ENCODE measurements at places on chromosomes 13 and 19.
A peak's percentile ranks its signal among the peaks of the same experiment; 100 is the strongest.

GRCh38 chr13:51435002-51435578 lies 17.7 kb downstream of the INTS6 start:
- no peak for DNase-seq

- DNase-seq: no peak
Measured at GRCh38 chr13:41751277-41751676, 209.6 kb downstream of the VWA8 start.

DNA sequence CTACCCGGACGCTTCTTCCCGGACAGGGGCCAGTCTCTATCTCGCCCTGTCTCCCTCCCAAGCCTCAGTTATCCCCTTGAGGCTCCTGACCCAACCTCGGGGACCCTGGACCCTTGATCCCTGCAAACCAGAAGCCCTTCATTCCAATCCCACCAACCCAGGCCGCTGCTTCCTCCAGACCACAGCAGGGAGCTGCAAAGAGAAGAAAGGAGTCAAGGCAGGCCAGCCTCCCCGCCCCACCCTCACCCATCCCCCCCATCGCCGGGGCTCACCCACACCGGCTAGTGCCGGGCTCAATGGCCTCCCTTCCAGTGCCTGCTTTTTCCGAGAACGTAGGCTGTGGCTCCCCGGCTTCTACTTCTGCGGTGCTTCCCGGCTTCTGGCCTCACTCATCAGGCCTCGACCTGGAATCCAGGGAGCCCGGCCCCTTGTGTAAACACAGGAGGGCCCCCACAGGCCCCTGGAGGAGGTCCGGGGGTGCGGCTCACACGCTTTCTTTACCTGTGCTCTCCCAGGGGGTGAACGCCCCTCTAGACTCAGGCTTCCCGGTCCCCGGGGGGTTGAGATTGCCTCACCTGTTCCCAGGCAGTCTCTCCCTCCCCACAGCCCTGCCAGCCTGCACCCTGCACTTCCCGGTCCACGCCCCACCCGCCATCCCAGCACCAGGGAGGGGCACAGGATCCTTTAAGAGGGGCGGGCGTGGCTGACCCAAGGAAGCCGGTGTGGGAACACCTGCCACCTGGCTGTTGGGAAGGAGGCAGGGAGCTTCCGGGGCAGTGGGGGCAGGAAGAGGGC lies at the start of gene FAM83E:
FAM83E (minus strand) TSS at position 641 of the 795 bp plus-strand sequence. CDS start 1,704 bp downstream, outside the sequence.
- DNase-seq: peak; percentile 95

GRCh38 chr13:30824651-30825050 lies 81.4 kb upstream of the MEDAG start:
- DNase-seq: no peak

DNA sequence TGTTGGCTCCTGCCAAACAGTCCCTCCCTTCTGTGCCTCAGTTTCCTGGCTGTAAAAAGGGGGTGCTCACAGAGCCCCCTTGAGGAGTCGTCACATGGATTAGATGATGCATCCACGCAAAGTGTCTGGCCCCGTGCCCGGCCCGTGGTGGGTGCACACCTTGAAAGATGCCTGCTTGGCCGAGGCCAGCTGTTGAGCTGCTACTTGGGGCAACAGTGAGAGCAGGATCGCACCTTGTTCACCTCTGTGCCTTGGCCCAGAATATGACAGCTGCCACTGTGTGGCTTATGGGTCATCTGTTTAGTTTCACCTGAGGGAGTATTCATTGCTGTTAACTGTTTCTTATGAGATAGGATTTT lies 17.7 kb downstream of the CRTC1 start:
- no peak for DNase-seq

DNA sequence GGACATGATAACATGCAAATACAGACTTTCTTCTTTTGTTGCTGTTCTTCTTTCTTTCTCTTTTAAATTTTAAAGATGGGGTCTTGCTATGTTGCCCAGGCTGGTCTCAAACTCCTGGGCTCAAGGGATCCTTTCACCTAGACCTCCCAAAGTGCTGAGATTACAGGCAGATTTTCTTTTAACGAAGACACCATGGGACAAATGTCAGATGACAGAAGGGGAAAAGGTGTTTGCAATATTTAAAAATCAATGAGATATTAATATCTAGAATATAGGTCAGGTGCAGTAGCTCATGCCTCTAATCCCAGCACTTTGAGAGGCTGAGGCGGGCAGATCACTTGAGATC lies 3.7 kb upstream of the RYR1 start:
- DNase-seq: no peak

DNA sequence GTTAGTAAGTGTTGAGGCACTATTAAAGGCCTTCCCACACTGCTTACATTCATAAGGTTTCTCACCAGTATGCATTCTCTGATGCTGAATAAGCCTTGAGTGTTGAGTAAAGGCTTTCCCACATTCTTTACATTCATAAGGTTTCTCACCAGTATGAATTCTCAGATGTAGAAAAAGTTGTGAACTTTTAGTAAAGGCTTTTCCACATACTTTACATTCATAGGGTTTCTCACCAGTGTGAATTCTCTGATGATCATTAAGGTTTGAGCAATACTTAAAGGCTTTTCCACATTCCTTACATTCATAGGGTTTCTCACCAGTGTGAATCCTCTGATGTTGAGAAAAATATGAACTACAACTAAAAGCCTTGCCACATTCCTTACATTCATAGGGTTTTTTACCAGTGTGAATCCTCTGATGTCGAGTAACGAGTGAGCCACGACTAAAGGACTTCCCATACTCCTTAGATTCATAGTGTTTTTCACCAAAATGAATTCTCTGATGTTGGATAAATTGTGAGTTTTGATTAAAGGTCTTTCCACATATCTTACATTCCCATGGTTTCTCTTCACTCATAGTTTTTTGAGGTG lies 24.2 kb downstream of the ZNF829 start:
- DNase-seq: no peak

DNA sequence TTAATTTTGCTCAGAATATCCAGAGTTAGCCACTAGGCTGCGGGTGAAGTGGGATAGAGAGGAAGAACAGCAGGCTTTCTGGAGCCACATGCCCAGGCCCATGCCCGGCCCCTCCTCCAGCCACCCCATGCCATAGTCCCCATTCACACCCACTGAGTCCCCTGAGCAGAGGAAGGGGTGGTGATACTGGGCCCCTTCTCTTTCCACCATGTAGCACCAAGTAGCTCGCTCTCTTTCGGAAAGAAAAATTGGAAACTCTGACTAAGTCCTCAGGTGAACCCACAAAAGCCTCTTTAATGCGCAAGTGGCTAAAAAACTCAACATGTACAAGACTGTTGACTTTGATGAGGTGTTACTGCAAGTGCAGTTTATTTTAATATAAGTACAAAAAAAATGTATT lies 76.7 kb upstream of the GPR183 start:
- no peak for DNase-seq

GRCh38 chr13:80196756-80197155 lies 144.2 kb downstream of the SPRY2 start:
- no peak for DNase-seq

DNA sequence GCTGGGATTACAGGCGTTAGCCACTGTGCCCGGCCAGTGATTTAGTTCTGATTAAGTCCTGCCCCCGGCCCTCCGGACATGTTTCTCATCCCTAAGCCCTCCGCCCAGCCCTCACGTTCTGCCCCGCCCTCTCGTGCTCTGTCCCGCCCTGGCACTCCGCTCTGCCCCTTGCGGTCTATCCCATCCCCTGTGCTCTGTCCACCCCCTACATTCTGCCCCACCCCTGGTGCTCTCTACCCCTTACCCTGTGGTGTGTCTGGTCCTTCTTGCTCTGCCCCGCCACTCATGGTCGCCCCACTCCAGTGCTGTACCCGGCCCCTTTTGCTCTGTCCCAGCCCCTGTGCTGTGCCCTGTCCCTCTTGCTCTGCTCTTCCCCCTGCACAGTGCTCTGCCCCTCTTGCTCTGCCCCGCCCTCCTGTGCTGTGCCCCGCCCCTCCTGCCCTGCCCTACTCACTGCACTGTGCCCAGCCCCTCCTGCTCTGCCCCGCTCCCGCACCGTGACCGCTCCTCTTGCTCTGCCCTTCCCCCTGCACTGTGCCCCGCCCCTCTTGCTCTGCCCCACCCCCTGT lies 3.0 kb downstream of the GTPBP3 start:
- DNase-seq: no peak

DNA sequence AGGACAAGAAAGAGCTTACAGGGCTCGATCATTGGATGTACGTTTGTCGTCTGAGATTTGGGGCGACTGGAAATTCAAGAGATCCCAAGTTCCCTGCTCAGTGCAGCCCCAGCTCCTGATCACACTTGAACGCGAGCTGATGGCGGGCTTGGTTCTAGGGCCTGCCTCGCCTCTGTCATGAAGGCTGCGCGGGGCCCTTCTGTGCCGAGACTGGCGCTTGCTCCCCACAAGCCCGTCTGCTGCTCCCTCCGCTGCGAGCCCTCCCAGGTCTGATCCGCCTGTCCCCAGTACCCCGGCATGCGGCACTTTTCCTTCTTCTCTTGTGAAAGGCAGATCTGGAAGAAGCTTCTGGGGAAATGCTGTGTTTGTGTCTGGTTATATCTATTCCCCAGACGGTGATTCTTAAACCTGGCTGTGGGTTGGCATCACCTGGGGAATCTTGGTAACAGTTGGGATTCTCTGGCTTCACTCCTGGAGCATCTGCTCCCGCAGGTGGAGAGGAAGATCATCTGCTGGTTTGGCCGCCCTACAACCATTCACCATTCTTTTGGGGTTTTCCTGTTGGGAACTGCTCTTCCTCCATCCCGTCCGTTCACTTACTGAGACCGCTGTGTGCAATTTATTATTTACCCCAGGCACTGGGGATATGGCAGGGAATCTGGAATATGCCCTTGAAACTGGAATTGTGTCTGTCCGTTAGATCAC lies 43.6 kb downstream of the SIPA1L3 start:
- no peak for DNase-seq

DNA sequence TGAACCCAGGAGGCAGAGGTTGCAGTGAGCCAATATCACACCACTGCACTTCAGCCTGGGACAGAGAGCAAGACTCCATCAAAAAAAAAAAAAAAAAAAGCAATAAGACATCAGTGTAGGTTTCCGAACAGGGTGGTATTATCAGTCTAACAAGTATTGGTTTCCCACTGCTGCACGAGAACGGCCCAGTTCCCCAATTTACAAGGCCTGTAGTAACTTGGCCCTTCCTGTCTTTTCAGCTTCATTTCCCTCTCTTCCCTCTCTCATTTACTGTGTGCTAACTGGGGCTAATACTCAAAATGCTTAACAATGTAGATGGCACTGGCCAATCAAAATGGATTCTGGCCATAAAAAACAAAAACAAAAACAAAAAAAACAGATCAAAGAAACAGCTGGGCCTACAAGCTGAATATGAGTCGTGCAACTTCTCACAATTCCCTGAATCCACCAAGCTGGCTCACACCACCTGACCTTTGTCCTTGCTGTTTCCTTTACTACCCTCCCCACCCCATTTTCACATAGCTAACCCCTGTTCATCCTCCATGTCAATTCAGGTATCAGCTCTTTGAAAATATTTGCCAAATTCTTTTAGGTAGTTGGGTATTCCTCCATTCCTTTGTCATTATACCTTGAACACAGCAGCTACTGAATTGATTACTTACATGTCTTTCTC lies 2.4 kb downstream of the TEX101 start:
- no peak for DNase-seq

DNA sequence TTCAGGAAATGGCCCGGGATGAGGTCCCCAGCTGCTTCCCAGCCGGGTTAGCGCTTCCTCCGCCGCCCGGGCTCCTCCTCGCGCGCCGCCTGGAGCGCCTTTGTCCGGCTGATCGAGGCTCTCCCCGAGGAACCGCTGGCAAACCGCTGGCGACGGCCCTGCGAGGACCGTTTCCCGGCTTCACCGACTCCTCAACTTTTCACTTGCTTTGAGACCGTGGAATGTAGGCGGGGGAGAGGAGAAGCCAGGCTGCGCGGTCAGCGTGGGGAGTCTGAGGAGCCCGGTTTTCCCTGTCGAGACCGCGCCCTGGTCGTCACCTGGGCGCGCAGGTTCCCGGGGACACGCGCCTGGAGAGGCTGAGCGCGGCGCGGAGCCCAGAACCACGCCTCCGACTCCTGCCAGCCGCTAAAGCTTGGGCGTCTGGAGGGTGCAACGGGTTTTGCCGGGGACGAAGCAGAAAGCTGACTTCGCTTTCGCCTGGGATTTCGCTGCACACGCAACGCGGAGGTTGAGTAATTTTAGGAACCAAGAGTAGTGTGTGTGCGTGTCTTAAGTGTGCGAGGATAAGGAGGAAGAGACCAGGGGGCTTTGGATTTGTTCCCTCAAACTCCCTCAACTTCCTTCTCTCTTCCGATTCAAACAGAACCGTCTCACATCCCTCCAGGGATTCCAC lies 7.3 kb upstream of the DGKH start:
- DNase-seq: peak; percentile 55

GRCh38 chr13:64709079-64709478 lies 2521.1 kb downstream of the PCDH9 start:
- DNase-seq: no peak

DNA sequence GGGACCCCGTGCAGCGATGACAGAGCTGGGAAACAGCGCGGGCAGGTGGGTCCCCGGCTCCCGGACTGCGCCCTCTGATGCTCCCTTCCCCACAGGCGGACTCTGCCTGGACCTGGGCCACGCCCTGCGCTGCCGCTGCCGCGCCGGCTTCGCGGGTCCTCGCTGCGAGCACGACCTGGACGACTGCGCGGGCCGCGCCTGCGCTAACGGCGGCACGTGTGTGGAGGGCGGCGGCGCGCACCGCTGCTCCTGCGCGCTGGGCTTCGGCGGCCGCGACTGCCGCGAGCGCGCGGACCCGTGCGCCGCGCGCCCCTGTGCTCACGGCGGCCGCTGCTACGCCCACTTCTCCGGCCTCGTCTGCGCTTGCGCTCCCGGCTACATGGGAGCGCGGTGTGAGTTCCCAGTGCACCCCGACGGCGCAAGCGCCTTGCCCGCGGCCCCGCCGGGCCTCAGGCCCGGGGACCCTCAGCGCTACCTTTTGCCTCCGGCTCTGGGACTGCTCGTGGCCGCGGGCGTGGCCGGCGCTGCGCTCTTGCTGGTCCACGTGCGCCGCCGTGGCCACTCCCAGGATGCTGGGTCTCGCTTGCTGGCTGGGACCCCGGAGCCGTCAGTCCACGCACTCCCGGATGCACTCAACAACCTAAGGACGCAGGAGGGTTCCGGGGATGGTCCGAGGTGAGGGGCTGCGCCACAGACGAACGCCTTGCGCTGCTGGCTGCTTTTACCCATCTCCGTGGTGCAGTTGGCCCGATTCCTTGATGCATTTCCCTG lies 7.8 kb upstream of the SELENOV start:
- DNase-seq: no peak

- DNase-seq: no peak
Measured at GRCh38 chr13:53142306-53142705, 113.7 kb downstream of the OLFM4 start.

DNA sequence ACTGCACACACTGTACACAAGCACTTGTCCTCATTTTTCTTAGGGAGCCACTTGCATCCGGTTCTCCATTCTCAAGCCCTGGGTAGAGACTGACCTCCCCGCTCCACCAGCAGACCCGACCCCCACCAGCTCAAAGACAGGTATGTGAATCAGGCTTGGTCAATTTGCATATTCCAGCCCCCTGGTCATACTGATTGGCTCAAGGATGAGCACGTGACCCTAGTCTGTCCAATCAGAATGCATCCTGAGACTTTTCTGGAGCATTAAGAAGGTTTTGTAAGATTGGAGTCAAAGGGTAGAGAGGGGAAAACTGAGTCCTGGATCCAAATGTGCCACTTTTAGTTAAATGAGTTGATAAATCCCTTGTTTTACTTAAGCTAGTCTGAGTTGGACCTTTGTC lies 34.1 kb downstream of the NOTCH3 start:
- no peak for DNase-seq
